ENCODE measurements at places on chromosomes 6 and 20. TPM values are rescaled to one million over a fixed set of nuclear protein-coding genes. Genes with fewer than 3 reads are reported as not detected.

GNRH2 gene
- total RNA-seq, result not detected

DUSP15 gene
- 2.5 TPM for total RNA-seq

PGC gene
- not detected for total RNA-seq

PNPLA1 gene
- total RNA-seq, result not detected

C20orf96 gene
- 0.67 TPM for total RNA-seq

RNF5 gene
- total RNA-seq, result 78.8 TPM

HTR1E gene
- total RNA-seq, result not detected

PTPRK gene
- total RNA-seq, result 44.2 TPM

FKBP1C gene
- total RNA-seq, result 0.50 TPM

ADGB gene
- not detected for total RNA-seq

HSPA1L gene
- total RNA-seq, result 1.9 TPM

CFAP206 gene
- 0.23 TPM for total RNA-seq

C6orf52 gene
- not detected for total RNA-seq

All from gastroesophageal sphincter (tissue), 4 donors.